ENCODE measurements at places on chromosomes 1 and 21. TPM values are rescaled to one million over a fixed set of nuclear protein-coding genes. Genes with fewer than 3 reads are reported as not detected.

GRCh38 chr1:80656014-80656636, 1144.6 kb upstream of the ADGRL2 start:
- DNase-seq, result peak; percentile 59

The MARK1 gene
- 0.40 TPM for total RNA-seq

The PTPN7 gene
- total RNA-seq, result not detected

DNA sequence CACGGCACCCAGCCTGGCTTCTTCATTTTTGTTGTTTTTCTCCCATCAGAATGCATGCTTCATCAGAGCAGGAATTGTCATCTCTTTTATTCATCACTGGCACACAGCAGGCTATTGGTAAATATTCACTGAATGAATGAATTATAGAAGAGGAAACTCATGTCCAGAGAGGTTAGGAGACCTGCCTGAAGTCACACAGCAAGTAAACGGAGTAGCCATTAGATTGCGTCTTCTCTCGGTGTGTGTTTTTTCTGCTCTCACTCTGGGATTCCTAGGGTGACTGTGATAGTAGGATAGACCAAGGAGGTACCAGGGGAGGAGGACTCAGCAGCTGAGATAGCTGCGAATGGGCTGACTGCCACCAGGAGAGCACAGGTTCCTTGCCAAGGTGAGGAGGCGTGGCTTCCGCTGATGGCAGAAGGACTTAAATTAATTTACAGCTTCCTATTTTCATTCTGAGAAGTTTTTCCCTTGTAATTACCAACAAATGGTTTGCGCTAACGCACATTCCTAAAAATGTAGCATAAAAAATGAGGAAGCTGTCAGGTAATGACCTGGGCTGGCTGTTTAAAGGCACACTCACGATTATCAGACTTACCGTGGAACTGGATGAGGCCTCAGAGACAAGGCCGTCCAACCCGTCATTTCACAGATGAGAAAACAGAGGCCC, 4.5 kb upstream of the NCMAP start:
- no peak for DNase-seq

Data from PC-3 (cell line).